Suprapubic skin (tissue), 4 donors: ENCODE measurements at places on chromosomes 16 and 17.

GRCh38 chr16:28986492-28986891 lies 1.6 kb downstream of the LAT start:
- DNase-seq = no peak

DNA sequence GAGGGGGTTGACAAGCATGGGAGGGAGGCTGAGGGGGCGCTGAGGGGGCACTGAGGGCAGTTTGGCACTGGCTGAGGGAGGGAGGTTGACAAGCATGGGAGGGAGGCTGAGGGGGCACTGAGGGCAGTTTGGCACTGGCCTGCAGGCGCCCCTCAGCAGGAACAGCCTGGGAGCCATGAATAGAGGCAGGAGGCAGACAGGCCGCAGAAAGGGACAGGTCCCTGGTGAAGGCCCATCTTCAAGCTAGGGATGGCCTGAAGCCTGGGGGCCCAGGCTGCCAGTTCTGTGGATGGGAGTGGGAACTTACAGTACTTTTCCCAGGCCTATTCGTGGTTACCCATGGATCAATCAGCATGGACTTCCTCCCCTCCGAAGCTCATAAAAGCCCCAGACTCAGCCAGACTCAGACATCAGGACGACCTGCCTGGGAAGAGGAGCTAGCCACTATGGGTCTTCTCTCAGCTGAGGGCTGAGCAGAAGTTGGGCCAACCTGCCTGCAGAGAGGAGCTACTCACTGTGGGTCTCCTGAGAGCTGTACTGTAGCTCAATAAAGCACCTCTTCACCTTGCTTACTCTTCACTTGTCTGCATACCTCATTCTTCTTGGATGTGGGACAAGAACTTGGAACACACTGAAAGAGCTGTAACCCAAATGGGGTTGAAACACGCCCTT lies 72.8 kb upstream of the BRD7 start:
- no peak for DNase-seq

- no peak for DNase-seq
Observed at GRCh38 chr16:62720651-62721050, 684.4 kb upstream of the CDH8 start.

DNA sequence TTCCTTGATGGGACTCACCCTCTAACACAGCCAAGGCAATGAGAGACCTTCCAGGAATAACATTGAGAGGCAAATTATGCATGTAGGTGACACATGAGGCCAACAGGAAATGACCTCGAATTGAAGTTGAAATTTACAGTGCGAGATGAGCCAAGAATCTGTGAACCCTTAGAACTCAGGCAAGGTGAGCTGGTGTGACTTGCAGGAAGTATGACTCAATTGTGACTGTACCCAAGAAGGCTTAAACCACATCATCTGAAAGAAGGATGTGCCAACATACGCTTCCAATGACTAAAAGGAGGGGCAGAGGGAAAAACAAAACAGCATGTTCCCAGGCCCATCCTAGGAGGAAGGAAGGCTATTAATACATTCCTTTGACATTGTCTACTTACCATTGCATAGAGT lies 44.8 kb downstream of the PITPNC1 start:
- no peak for DNase-seq

GRCh38 chr17:49523706-49524472 lies 28.8 kb downstream of the NGFR start:
- DNase-seq = peak; percentile 82

DNA sequence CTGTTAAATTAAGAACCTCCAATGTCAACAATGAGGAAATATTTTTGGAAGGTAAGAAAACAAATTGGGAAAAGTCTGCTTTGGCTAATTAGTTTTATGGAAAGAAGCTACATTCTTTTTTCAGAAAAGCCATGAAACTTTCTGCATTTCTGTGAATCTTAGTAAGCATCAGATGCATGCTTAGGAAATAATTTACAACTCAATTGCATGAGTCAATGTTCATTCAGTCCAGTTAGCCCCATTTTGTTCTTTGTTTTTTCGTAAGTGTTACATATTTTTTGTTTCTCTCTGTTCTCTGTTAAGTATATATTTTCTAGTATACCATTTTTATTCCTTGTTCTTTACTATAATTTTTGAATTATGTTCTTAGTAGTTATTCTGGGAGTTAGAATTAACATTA lies 195.2 kb upstream of the KIF2B start:
- no peak for DNase-seq

GRCh38 chr16:87367529-87367928 lies 16.0 kb downstream of the FBXO31 start:
- DNase-seq = no peak

GRCh38 chr17:17351356-17351891 lies 48.3 kb downstream of the NT5M start:
- DNase-seq = peak; percentile 43

- no peak for DNase-seq
Observed at GRCh38 chr17:9272501-9273200, 251.3 kb downstream of the NTN1 start.

GRCh38 chr17:79203657-79204056 lies 129.0 kb downstream of the ENGASE start:
- DNase-seq = no peak

- DNase-seq = peak; percentile 70
Observed at GRCh38 chr17:2853283-2854142, 57.3 kb downstream of the RAP1GAP2 start.

DNA sequence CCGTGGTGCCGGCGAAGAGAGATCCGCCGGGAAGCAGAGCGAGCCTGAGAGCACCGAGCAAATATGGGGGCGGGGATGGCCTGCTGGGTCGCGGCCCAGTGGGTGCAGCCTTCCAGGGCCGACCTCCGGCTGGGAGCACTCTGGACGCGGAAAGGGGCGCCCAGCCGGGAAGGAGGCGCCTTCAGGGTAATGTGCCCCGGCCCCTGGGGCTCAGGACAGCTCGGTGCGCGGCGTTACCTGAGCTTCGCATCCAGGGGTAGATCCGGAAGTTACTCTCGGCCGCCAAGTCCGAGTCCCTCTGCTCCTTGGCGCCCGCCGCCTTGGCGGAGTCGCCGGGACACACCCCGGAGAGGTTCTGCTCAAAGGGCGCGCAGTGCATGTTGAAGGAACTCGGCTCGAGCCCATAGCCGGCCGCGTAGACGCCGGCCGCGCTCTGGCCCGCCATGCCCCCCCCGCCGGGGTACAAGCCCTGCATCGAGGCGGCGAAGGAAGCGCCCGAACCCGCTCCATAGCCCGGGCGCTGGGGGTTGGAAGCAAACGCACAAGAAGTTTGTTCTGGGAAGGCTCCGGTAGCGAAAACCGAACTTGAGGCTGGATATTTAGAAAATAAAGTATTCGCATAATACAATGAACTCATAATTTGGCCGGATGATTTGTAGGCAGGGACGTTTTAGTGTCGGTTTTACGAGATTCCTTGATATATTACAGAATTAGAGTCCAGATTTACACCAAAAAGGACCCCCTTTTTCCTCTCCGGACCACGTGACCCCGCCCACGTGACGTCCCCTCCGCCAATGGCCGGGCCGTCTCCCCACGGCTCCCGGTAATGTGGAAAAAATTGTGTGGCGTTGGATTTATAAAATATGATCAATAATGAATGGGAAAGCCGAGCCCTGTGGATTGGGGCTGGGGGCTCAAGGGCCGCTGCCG lies at the start of gene HOXB7:
Gene HOXB7, minus strand, starts transcription at position 736 of the 930 bp plus-strand sequence. Its CDS starts 99 bp downstream, at position 637.
- peak; percentile 91 for DNase-seq

- DNase-seq = peak; percentile 82
Observed at GRCh38 chr17:7858522-7858810, 663 bp downstream of the CYB5D1 start.

- no peak for DNase-seq
Observed at GRCh38 chr16:23071196-23072083, 77.8 kb downstream of the USP31 start.

DNA sequence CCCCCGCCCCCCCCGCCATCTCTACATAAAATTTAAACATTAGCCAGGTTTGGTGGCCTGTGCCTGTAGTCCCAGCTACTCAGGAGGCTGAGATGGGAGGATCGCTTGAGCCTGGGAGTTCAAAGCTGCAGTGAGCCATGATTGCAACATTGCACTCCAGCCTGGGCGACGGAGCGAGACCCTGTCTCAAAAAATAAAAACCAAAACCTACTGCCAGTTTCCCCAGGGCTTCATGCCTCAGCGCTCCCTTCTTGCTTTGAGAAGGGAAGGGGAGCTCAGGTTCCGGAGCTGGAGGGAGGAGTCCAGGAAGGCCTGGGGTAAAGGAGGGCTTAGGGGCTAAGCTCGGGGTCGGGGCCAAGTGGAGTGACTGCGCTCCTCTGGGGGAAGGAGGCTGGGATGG lies 20.5 kb downstream of the PLCD3 start:
- DNase-seq = no peak

DNA sequence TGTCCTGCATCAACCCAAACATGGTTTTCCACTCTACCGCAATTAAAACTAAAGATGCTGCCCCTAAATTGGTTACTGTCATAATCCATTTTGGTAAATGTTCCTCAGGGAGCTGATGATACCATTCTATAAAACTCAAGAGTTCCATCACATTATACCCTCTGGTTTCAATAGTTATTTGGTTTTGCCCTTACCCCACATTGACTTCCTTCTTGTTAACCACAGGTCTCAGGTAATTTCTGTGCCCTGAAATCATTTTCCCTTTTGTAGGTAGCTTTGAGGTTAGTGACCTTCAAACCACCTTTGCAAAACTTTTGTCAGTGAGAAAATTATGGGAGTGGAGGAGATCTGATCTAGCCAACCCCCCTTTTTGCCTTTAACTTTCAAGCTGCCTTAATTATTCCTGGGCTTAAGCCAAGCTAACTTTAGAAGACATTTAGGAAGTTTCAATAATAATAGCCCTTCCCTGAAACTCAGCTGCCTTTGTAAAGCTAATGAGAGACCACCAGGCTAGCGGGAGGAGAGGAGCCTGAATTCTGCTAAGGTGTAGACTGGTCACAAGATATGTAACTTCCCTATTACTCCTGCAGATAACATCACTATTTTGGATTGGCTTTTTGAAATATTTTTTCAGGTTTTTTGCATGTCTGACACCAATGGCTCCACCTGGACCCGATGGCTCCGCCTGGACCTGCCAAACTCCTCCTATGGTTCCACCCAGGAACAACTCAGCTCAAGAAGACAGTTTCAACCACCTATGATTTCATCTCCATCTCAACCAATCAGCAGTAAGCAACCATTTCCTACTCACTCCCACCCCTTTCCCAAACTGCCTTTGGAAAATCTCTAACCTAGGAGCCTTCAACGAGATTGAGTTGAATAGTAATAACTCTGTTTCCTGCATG lies 224.9 kb downstream of the HS3ST3B1 start:
- DNase-seq = no peak

GRCh38 chr17:82277851-82278250 lies 4.4 kb upstream of the CSNK1D start:
- no peak for DNase-seq

GRCh38 chr16:65218348-65218747 lies 96.5 kb upstream of the CDH11 start:
- DNase-seq = no peak

- no peak for DNase-seq
Observed at GRCh38 chr16:11735787-11736186, 6.9 kb downstream of the TXNDC11 start.
